ENCODE measurements at places on chromosomes 4 and X. TPM values are rescaled to one million over a fixed set of nuclear protein-coding genes. Genes with fewer than 3 reads are reported as not detected.

The DUSP21 gene
- not detected for total RNA-seq

The MAGEA2B gene
- total RNA-seq, result not detected

DNA sequence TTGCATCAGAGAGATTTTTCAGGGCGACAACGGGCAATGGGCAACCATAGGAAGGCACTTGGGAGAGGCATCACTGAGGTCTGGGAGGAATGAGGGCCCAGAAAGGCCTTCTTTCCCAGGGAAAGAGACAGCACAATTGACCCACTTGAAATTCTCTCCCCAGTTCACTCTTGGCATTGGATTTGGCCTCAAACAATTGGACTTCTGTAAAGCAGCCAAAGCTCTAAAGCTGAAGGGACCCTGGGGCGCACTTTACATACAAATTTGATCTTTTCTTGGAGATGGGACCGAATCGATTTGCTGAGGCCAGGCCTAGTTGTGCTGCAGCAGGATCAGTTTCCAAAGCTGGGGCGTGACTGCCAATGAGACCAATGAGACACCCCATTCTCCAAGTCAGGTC is 3.2 kb downstream of the ARHGAP36 start:
- DNase-seq, result no peak

GRCh38 chrX:95318882-95319281 is 1365.8 kb upstream of the DIAPH2 start:
- peak; percentile 38 for DNase-seq

DNA sequence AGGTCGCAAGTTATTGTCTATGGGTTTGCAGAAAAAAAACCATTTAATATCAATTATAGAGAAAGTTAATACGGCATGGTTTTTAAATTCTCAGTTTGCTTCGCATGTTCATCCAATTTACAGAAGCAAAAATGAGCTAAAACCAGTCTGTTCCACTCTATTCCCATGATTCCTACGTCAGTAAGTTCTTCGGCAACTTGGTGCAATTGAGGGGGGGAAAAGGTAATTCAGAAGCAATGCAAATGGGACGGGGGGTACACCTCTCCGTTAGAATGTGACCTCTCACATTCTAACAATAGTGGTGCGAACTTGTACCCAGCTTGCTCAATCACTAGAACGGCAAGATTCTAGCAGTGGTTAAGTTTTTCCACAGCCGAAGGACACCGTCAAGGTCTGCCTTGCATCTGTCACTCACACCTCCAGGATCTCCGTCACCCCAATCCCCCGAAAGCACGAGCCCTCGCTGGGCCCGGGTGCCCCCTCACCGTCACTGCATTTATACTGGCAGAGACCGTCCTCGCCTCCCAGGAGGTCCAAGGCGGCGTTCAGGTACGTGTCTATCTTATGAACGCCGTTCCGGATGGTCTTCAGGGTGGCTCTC is 653 bp downstream of the PLA2G12A start:
- peak; percentile 58 for DNase-seq

- no peak for DNase-seq
Observed at GRCh38 chrX:45762699-45763647, 562.3 kb upstream of the DIPK2B start.

DNA sequence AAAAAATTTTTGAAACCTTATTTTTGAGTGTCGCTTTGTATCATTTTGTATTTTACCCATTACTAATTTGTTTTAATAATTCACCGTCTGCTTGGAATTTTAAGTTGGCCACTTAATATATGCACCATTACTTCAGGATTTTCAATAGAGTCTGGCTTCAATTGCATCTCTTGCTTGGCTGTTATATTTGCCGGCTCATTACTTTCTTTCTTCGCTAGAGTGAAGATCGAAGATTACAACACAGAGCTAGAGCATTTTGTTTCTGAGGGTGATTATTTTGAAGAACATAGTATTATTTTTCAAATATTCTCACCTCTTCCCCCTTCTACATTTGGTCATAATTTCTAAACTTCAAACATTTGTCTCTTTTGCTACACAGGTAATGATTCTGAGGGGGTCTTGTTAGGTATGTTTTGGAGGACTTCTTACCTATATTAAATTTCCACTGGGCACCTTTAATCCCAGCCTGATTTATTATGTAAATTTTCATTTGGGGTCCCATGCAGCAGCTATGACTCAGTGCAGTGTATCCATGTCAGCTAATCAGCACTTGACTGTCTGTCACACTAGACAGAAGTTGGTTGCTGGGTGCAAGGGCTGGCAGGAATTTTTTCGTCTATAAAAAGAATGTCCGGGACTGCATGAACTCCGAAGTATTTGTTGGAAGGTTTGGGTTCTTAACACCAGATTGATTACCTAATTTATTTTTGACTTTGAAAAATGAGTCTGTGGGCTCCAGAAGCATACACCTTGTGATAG is 18.6 kb downstream of the TBC1D1 start:
- DNase-seq, result no peak

- DNase-seq, result peak; percentile 11
Observed at GRCh38 chr4:13543839-13544605, at the start of gene NKX3-2. TSS of gene NKX3-2 (minus strand) at chr4:13544508. CDS start at chr4:13544414, 94 bp downstream.

Data from HT-29 (cell line).